ENCODE measurements at places on chromosomes 5 and 9. TPM values are rescaled to one million over a fixed set of nuclear protein-coding genes. Genes with fewer than 3 reads are reported as not detected.

Gene WDR31
- 0.22 TPM for total RNA-seq

Gene PCDHGA3
- total RNA-seq: 0.49 TPM

Gene SETD9
- total RNA-seq: 10.4 TPM

Gene LCN15
- total RNA-seq: not detected

Gene PCDHB4
- total RNA-seq: 0.07 TPM

Gene TOMM5
- total RNA-seq: 307 TPM

Gene LCN9
- total RNA-seq: not detected

Gene PRXL2C
- 20.8 TPM for total RNA-seq

Gene APBA1
- 0.69 TPM for total RNA-seq

Gene ARL14EPL
- 0.37 TPM for total RNA-seq

Gene SPACA9
- 0.91 TPM for total RNA-seq

Gene PAXX
- total RNA-seq: 53.1 TPM

DNA sequence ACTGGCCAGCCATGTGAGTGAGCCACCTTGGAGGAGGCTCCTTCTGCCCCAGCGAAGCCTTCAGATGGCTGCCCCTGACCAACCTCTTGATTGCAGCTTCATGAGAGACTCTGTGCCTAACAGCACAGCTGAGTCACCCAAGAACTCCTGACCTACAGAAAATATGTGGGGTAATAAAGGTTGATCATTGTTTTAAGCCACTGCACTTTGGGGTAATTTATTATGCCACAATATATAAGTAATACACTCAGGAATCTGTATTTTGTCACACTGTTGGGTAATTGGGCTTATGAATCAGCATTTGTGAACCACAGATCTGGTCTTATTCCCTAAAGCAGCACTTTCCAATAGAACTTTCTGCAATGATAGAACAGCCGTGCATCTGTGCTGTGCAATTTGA, 24.4 kb upstream of the VDAC1 start:
- DNase-seq: peak; percentile 91

DNA sequence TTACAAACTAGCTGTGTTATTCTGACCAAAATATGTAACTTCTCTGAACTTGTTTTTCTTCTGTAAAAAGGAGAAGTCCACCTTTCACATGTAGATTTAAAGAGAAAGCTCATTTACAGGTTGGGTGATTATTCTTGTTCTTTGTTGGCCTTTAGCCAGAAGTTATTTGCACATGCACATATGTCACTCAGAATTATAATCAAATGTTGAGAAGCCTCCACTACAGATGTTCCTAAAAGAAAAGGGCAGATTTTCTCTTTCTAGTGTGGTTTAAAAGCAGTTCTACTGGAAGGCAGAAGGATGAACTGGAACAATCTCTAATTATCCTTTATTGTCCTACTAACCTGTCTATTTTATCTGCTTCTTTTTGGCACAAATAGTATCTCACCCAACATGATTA, 209.8 kb upstream of the ELAVL2 start:
- DNase-seq: no peak

DNA sequence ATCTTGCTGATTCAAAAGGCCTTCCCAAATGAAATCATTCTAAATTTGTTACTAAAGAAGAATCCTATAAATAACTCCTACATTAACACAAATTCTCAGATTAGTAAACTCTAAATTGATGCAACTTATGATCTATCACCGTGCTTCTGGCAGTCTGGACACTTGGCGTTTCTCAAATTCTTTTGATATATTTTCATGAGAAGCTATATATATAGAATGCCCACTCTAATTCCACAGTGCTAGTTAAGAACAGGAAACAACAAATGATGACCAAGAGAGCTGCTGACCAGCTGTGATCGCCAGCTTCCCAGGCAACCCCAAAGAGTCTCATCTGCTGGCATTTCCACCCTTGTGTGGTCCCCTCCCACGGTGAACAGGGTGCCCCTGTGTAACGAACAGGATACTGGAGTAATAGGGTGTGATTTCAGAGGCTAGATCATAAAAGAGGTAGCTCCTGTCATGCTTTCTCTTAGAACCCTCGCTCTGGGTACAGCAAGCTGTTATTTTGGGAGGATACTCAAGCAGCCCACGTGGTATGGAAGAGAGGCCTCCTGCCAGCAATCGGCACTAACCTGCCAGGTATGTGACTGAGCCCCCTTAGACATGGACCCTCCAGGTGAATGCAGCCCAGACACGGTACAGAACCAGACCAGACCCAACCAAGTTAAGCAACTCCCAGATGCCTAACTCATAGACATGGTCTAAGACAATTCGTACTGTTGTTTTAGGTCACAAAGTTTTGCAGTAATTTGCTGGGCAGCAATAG, 64.7 kb downstream of the CDC14B start:
- DNase-seq: peak; percentile 25

DNA sequence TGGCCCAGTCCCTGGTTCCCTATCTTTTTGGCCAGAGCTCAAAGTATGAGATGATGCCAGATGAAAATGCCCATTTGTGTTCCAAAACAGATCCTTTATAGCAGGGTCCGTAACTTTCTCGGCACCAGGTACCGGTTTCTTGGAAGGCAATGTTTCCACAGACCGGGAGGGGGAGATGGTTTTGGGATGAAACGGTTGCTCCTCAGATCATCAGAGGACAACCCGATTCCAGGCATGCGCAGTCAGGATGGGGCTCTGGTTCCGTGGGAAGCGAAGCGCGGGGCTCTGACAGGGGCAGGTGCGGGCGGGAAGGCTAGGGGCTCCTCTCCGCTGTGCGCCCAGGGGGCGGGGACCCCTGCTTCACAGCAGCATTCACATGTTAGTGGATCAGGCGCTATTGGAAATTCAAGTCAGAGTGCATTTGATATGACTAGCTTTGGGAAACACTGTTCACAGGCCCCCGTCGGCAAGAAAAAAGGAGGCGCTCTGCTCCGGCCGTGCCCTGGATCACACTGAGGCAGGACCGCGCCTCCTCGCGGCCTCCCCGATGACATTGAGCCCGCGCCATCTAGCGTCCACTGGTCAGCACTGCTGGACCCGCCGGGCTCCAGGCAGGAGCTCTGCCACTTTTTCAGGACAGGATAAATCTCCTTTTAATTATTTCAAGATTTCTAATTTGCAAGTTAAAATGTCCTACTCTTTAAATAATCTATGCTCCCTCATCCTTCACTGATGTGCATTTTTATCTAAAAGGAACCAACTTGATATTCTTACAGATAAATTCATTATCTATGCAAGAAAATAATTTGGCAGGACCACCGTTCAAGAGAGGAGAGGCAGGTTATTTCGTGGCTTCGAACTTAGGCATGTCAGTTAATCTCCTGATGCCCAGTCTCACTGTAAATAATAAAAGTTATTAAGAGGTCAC, 190.0 kb downstream of the FANCC start:
- DNase-seq: peak; percentile 82

GRCh38 chr5:148796936-148797335, 29.5 kb upstream of the ADRB2 start:
- peak; percentile 76 for DNase-seq

DNA sequence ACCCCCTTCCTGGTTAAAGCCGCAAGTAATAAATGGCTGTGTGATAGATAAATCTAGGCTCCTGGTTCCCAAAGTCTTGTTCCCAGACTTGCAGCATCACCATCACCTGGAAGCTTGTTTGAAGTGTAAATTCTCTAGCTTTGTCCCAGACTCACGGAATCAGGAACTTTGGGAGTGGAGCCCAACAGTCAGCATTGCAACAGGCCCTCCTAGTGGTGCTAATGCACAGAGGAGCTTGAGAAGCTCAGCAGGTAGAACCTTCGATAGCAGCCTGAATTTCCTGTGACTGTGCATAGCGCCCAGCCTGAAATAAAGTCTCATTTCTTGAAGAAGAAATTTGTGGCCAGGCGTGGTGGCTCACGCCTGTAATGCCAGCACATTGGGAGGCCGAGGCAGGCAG, 30.3 kb upstream of the MELK start:
- DNase-seq: no peak

DNA sequence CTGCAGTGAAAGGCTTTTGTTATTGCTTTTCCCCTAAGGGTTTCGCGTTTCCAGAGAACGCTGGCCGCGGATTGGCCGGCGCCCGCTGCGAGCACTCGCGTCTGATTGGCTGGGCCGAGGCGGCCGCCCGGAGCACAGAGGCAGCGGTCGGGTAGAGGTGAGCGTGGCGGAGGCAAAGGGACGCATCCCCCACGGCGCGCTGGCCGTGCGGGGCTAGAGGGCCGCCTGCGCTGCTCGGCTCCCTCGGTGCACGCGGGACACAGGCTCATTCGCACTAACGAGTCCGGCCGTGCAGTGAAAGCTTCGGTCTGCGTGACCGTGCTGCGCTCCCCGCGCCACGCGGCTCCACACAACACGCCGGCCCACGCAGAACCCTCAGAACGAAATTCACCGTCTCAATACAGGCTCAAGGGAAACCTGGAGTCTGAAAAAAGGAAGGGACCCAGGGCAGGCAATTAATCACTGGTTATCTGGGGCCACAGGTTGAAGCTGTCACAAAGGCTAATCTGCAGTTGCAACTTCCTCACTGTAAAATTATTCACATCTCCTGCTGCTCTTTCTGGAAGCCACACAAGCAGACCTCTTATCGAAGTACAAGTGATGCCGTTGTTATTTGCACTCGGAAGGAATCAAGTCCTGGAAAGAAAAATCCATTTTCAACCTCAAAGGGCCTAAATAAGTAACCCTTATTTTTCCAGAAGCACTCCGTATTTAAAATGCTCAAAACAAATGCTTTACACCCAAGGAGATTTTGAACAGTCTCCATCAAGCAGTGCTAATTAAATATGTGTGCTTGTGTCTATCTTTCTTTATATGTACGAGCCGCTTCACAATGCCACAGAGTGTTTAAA, 94.6 kb downstream of the ZNF608 start:
- peak; percentile 84 for DNase-seq

- no peak for DNase-seq
These were observed 132.0 kb upstream of the SV2C start for GRCh38 chr5:75951158-75951557.

GRCh38 chr9:128053560-128053959, 13.6 kb downstream of the NAIF1 start:
- no peak for DNase-seq

DNA sequence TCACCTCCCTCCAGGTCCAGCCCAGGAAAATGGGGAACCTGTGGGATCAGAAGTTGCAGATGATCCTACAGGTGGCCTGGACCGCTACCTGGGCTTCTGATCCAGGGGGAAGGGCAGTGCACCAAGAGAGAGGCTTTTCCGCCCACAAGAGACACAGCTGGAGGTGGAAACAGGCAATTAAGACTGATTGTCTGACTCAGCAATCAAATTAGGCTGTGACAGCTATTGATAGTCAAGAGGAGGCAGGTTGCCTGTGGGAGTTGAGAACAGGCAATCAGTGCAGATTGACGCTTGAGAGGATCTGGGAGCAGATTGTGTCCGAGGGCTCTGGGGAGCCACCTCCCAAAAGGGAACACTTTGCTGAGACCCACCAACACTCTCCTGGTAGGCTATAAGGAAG, 71.1 kb upstream of the SLC44A1 start:
- DNase-seq: no peak

DNA sequence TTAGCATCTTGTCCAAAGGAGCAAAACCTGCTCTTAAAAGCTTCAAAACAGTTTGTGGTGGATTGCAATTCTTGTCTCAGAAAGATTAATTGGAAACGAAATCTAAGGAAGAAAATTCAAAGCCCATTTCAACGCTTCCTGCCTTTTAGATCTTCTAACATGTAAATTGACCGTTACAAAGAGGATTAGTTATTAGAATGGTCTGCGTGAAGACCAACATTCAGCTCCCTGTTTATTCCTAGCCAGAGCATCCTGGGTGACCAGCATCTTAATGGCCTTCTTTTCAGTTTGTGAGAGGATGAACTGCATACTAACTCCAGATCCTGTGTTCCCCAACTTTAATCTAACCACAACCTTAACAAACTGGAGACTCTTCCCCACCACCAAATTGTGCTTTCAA, 109.9 kb upstream of the SLC1A3 start:
- no peak for DNase-seq

GRCh38 chr5:83488821-83489220, 17.3 kb downstream of the VCAN start:
- DNase-seq: no peak

DNA sequence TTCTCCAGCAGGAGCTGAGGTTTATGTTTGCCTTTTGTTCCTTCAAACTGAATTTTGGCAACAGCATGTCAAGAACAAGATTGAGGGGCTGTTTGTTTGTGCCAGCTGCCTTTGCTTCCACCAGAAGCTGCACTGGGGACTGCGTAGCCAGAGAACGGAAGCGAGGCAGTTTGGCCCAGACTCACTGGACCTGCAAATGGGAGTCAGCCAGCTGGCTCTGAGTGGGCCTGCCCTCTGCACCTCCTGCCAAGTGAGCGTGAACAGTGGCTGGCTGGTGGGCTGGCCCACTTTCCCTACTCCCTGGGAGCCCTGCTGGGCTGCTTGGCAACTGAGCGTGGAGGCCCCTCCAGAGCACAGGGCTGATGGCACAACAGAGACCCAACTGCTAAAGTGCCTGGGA, 111.6 kb downstream of the GALNT10 start:
- no peak for DNase-seq

DNA sequence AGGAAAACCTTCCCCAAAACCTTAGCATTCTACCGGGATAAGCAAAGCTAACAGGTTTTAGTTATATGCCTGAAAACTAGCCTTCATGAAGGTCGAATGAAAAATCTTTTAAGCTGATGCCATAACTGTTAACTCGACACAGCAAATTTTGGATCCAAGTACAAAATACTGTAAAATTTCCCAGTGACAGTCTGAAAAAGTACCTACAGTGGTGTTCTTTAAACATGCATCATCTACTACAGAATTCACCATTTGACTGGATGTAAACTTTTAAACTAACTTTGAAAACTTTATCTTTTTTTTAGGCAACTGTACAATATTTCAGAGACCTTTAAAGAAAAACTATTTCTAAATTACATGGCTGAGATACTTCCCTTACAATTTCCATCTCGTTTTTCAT, 791 bp downstream of the RAPGEF6 start:
- DNase-seq: no peak

- peak; percentile 89 for DNase-seq
These were observed 78.7 kb downstream of the ACTL7B start for GRCh38 chr9:108776920-108777639.

DNA sequence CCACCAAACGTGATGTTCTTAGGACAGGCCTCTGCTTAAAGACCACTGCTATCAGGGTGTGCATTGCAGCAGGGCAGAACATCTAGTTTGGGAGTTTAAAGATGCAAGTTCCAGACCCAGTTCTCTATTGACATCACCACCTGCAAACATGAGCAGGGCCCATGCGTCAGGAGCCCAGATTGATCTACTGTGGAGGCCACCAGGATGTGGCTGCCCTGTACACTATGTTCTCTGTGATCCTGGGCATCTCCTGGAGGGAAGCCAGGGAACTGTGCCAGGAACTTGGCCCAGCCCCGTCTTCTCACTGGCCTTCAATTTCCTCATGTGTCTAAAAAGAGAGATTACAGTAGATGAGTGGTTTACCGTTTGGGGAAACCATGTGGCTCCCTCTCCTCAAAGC, 87.1 kb downstream of the PDE6A start:
- peak; percentile 83 for DNase-seq

GRCh38 chr9:83932851-83933250, 11.6 kb upstream of the KIF27 start:
- DNase-seq: no peak

DNA sequence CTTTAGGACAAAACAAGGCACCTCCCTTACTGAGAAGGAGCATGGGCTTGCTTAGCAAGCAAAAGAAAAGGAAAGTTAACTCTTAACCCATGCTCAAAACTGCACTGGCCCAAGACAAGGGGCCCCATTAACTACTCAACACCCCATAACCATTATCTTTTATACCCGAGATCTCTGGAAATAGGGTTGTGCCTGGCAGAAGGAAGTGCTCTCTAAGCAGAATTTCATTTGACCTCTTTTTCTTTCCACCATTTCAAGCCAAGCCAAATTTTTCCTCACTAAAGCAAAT, 167.2 kb downstream of the RASEF start:
- DNase-seq: no peak

Measured in M059J (cell line).